NCI-H2081 treated with DMSO at 0.1 percent for 48 hours (cell line): ENCODE measurements at places on chromosomes 3 and 15.

DNA sequence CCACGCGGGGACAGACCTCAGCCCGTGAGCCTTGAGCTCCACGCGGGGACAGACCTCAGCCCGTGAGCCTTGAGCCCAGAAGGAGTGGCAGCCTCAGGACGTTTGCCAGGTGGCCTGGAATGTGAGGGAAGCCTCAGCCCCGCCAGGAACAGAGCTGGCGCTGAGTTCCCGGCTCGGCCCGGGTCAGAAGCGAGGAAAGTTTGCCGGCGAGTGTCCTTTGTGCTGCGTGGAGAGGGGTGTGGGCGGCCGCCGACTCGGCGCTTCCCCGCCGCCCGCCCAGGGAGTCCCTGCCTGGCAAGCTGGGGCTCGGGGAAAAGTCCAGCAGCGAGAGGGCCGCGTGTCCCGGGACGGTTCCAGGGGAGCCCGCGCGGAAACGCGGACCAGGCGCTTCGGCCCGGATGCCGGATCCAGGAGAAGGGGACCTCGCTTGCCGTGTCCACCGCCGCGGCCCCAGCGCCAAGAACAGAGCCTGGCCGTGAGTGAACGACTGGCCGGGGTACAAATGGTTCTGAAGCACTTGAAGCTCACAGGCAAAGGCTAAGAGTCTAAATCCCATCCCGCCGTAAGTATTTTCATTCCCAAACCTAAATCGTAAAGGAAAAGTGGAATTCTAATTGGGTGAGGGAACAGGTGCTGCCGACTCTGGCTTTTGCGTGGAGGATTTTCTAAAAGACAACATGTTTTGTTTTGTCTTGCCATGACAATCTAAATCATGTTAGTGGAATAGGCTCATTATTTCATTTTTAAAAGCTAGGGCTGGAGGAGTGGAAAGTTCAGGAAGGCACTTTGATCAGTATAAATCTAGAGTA lies 1.7 kb downstream of the LRRN1 start:
- no peak for DNase-seq

DNA sequence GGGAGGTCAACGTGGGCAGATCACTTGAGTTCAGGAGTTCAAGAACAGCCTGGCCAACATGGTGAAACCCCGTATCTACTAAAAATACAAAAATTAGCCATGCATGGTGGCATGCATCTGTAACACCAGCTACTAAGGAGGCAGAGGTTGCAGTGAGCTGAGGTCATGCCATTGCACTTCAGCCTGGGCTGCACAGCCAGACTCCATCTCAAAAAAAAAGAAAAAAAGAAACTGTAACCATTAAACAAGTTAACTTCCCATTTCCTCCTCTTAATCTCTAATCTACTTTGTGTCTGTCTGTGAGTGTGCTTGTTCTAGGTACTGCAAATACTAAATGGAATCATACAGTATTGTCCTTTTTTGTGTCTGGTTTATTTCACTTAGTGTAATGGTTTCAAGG lies 2.7 kb downstream of the RBM6 start:
- DNase-seq = no peak

GRCh38 chr3:113054552-113054951 lies 63.8 kb downstream of the GTPBP8 start:
- no peak for DNase-seq

DNA sequence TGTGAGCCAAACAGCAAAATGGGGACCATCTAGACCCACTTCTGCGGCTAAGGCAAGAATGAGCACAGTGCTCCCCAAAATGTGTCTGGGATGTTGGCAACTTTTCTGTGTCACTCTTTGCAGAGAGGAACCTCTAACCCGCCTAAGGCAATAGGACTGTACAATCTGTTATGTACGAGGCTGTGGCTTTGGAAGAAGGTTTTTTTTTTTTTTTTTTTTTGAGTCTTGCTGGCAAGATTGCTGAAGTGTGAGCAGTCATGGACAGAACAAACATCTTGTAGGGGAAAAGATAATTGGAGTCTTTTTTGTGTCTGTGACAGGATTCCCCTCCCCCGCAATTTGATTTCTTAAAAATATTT lies 7.2 kb downstream of the FEZF2 start:
- no peak for DNase-seq

- no peak for DNase-seq
Observed at GRCh38 chr15:92120094-92120795, 266.7 kb downstream of the SLCO3A1 start.

- no peak for DNase-seq
Observed at GRCh38 chr3:194344012-194344411, 7.1 kb downstream of the CPN2 start.

- DNase-seq = peak; percentile 27
Observed at GRCh38 chr3:98817547-98818041, 54.5 kb downstream of the ST3GAL6 start.

- no peak for DNase-seq
Observed at GRCh38 chr3:161069511-161070251, 35.5 kb downstream of the B3GALNT1 start.

DNA sequence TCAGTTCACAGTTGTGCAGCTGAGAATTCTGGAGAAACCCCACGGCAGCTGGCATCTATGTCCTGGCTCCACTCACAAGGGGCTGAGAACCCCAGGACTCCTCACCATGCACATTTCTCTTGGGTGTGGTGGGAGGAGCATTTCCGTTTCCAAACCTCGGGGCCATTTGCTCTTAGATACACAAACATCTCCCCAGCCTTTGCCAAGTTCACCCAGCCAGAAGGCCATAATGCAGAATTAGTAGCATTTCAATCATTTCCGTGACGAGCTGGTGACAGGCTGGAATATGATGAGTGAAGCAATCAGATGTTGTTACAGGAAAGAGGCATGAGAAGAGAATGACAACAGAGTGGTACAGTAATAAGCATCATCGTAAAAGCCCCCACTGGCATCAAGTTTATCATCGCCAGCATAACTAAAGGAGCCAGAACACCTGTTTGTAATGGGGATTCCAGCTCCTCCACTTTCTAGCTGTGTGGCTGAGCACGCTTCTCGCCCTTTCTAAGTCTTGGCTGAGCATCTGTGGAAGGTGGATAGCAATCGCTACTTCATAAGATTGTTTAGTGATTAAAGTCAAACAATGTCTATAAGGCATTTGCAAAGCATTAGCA lies 82.0 kb downstream of the LIPC start:
- peak; percentile 6 for DNase-seq

GRCh38 chr15:31456354-31457060 lies 129.9 kb downstream of the KLF13 start:
- no peak for DNase-seq

DNA sequence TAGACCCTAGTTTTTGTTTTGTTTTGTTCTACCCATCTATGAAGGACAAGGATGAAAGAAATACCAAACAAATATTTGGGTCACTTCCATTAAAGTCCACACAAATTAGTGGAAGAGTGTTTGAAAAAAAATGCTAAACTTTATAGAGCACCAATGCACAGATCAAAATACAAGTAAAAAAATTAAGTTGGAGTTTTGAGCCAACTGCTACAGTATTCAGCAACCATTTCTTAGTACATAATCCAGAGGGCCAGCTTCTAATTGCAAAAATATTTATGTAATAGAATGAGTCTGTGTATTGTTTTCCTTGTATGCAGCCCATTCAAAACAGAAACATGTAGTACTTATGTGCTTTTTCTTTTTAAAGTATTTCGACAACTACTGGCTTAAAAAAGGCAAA lies 121.1 kb downstream of the CBLB start:
- DNase-seq = no peak

DNA sequence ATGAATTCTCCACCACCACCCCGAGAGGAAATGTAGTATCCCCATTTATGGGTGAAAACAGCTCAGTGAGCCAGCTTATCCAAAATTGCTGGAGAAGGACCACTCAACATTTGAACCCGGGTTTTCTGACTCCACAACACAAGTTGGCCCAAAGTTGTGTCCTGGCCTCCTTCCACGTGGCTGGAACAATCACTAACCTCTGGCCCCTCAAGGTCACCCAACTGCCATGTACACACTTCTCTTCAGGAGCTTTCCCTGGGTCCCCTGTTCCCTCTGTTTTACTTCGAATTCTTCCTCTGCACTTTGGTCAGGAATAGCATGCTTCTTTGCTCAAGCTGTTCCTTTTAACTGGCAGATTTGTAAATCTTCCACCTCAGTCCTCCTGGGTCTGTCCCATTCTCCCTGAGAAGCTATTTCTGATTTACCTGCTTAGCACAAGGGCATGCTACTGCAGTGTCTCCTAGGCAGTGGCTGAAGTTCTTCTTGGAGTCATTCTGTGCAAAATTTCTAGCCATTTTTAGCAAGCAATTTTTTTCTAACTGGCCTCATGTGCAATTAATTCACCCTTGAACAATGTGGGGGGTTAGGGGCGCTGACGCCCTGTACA lies 39.2 kb downstream of the TRIM71 start:
- no peak for DNase-seq

- no peak for DNase-seq
Observed at GRCh38 chr15:48634893-48635292, 10.6 kb downstream of the FBN1 start.

GRCh38 chr15:99644913-99645542 lies 79.2 kb downstream of the MEF2A start:
- DNase-seq = no peak

- no peak for DNase-seq
Observed at GRCh38 chr15:41943543-41944312, 28.6 kb downstream of the EHD4 start.

DNA sequence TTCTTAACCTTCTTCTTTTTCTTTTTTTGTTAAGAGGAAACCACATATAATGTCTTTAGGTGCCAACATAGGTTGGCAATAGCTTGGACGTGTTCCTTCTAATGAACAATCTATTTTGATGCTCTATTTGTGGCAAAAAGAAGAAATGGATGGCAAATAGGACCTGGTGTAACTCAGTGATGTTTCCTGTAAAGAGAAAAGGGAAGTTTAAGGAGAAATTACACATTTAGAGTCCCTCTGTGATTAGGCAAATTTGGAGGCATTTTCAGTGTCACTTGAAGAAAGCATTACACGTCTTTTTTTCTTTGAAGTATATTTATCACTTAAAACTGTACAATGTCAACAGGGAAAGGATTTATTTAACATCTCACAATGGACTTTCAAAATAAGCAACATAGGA lies 327.1 kb downstream of the ZIC1 start:
- DNase-seq = no peak

- DNase-seq = no peak
Observed at GRCh38 chr3:187445356-187445755, 77.2 kb downstream of the RTP4 start.

DNA sequence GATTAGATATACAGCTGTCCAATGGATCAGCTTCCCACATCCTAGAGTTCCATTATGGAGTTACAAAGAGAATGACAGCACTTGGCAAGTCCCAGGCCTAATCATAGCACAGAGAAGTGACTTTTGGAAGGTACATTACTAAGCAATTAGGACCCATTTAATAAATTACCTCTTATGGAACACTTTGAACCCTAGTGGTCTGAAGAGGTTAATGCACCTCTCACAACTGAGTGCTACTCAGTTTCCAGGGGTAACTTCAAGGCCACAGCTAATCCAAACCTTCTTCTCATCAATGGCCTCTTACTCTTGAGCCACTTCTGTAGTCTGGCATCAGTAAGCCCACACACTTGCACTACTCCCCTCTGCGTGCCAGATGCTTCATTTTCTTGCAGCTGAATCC lies 34.9 kb upstream of the MEIS2 start:
- no peak for DNase-seq

DNA sequence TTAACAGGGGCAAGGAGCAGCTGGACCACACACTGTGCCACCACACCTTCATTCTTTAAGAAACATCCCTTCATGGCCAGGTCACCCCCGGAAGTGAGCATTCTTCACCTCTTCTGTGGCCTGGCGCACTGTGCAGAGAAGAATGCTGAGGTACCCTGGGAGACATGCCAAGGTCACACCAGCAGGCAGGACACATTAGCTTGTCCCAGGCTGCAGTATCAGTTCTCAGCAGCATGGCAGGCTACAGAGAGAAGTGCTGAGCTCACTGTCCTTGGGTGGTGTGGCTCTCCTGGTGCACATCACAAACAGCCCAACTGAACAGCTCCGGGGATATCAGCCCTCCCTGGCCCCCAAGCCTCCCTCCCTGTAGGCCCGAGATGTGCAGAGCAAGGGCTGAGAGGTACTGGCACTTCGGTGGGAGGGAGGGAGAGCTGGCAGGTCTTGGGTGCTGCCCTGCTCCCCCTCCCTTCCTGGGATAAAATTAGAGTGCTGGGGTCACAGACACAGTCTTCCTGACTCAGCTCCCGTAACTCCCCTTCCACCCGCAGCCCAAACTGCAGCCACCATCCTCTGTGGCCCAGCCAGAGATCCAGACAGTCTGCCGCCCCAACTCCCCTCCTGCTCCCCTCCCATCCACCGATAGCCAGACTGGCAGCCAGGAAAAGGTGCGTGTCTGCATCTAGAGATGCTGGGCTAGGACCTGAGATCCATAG lies 13.4 kb downstream of the SEMA7A start:
- no peak for DNase-seq

DNA sequence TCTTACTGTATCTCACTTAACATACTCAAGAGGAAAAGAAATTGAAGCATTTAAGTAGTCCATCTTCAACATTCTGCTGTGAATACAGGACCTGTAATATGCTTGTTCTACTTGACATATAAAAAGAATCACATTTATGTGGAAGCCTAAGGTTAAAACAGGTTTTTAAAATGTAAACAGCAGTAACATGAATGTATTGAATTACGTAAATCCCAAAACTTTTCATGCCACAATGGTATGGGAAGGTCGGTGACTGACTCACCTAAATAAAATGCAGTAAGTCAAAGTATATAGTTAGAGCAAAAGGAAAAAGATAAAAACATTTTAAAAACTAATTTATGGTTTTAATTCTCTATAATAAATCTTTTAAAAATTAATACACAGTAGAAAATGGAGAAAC lies 115.7 kb upstream of the TJP1 start:
- DNase-seq = no peak

DNA sequence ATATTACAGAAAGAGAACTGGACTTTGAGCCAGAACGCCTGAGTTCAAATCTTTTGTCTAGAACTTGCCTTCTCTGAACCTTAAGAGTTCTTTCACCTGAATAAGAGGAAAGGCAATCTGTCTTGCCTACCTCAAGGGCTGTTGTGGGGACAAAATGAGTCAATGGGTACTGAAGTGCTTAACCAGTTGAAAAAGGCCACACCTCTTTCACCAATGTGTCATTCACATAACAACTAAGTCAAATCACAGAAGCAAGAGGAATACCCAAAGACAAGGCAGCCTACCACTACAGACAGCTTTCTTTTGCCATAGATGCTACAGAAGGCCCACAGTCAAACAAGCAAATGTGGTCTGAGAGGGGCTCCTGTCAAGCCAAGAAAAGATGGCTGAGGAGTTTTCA lies 39.7 kb downstream of the NBEAL2 start:
- DNase-seq = no peak

DNA sequence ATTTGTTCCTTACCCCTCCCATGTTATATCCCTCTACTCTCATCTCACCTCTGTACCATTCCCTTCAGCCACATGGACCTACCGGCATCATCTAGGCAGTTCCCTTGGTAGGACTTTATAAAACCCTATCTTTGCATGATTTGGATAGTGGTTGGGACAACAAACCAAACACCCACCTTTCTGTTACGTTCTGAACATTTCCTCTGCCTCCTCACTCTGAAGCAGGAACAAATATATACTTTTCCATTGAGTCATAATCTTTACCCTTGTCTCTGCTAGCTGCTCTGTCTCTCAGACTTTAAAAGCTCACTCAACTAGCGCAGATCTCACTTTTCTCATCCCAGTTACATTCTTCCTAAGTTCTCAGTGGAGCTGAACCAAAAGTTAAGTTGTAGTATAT lies 17.8 kb downstream of the UBXN7 start:
- DNase-seq = no peak

- no peak for DNase-seq
Observed at GRCh38 chr3:120144267-120144666, 50.0 kb upstream of the GSK3B start.
